ENCODE measurements at places on chromosomes 2 and 18.

DNA sequence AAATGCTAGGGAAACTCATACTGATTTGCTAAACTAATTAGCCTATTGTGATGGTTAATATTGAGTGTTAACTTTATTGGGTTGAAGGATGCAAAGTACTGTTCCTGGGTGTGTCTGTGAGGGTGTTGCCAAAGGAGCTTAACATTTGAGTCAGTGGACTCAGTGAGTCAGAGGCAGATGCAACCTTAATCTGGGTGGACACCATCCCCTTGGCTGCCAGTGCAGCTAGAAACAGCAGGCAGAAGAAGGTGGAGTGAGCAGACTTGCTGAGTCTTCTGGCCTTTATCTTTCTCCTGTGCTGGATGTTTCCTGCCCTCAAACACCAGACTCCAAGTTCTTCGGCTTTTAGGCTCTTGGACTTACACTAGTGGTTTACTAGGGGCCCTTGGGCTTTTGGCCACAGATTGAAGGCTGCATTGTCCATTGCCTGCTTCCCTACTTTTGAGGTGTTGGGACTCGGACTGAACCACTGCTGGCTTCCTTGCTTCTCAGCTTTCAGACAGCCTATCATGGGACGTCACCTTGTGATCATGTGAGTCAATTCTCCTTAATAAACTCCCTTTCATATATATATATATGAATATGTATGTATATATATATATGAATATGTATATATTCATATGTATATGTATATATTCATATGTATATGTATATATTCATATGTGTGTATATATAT lies 69.7 kb downstream of the RPRM start:
- H3K27me3 ChIP-seq, result no peaks in the 10 kb centered on the region
- H3K27ac ChIP-seq, result no peak overlapping the region
- H3K4me1 ChIP-seq, result no peaks in the 10 kb centered on the region
- no peak for DNase-seq
- H3K4me3 ChIP-seq, result no peak overlapping the region

DNA sequence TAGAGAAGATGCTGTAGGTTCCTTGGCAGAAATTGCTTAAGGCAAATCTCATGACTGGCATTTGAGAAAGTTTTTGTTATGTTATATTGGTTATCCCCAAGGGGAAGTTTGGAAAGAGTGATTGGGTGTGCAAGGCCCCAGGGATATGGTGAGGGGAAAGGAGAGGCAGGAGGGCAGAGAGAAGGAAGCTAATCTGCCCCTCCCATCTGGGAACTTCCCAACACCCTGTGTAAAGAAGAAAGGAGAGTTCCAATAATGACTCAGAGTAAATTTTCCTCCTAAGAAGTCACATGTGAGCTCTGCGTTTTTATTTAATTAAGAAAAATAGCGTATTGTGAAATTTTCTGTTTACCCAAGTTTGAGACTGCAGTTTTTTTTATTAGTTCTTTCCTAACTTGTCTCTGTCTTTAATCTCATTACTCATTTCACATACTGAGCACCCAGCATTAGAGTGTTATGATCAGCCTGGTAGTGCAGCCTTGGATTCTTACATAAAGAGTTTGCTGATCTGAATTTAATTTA lies 3.1 kb upstream of the KYNU start:
- H3K27ac ChIP-seq, result peak overlapping the region; percentile 95
- H3K36me3 ChIP-seq, result no peaks in the 10 kb centered on the region
- no peak overlapping the region for H3K4me3 ChIP-seq
- peak; percentile 78 for DNase-seq
- no peaks in the 10 kb centered on the region for H3K27me3 ChIP-seq

DNA sequence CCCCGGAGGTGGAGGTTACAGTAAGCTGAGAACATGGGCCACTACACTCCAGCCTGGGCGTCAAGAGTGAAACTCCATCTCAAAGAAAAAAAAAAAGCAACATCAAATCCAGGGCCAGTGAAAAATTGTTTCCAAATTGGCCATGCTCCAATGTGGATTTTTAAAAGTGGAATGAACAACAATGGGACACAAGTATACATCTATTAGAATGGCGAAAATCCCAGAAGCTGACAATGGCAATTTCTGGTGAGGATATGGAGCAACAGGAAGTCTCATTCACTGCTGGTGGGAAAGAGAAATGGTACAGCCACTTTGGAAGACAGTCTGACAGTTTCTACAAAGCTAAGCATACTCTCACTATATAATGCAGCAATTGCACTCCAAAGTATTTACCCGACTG lies 161.4 kb downstream of the UXS1 start:
- H3K27ac ChIP-seq, result no peak overlapping the region
- H3K4me3 ChIP-seq, result no peak overlapping the region
- peaks cover 6% of the 10 kb centered on the region for H3K4me1 ChIP-seq
- no peaks in the 10 kb centered on the region for H3K27me3 ChIP-seq

DNA sequence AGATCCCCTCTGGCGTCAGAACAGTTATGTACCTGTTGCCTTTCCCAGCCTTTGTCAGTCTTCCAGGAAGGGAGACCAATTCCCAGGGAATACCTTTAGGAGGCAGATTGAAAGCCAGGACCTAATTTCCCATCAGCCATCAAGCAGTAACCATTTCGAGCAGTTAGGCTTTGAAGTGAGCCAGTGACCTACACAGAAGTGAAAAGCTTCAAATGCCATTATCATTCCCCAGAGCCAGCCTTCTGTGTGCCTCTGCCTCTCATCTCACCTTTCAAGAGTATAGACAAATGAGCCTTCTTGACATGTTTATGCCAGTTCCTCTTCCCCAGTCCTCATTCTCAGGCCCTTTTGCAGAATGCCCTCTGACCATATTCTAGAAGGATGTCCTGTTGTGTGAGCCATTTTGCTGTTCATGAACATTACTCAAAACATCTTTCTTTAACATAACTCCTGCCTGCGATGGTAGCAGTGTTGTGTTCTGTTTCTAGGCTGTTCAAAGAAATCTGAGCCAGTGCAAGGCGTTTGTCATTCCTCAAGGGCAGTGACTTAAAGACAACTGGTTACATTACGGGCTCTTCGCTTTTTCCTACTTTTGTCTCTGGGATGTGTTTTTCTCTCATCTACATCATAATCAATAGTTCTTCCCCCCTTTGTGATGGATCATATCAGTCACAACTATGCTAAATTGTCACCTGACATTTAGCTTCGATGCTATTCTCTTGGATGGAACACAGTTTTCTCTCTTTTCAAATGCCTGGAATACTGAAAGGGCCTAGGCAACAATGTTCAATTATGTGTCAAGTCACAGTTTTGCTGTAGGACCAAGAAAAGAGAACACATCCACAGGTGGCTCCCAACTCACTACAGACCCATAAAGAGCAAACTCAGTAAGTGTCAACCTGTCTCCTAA lies 138.6 kb downstream of the ALK start:
- no peaks in the 10 kb centered on the region for H3K4me1 ChIP-seq
- H3K27ac ChIP-seq, result no peak overlapping the region
- no peak overlapping the region for H3K4me3 ChIP-seq
- no peaks in the 10 kb centered on the region for H3K27me3 ChIP-seq

DNA sequence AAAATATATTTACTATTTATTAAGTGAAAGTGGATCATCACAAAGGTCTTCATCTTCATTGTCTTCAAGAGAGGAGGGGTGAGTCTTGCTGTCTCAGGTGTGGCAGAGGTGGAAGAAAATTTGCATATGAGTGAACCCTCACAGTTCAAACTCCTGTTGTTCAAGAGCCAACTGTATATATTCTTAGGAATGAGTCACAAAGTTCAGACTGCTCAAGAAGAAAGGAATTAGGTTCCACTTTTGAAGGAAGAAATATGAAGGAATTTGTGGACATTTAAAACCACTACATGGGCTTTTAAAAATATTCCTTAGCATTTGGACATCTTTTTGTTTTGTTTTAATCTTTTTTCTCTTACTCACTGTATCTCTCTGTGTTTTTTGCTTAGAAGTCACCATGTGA lies 212.6 kb downstream of the INSIG2 start:
- H3K4me3 ChIP-seq, result no peak overlapping the region
- H3K27ac ChIP-seq, result no peak overlapping the region
- no peaks in the 10 kb centered on the region for H3K36me3 ChIP-seq
- no peaks in the 10 kb centered on the region for H3K27me3 ChIP-seq
- DNase-seq, result no peak

DNA sequence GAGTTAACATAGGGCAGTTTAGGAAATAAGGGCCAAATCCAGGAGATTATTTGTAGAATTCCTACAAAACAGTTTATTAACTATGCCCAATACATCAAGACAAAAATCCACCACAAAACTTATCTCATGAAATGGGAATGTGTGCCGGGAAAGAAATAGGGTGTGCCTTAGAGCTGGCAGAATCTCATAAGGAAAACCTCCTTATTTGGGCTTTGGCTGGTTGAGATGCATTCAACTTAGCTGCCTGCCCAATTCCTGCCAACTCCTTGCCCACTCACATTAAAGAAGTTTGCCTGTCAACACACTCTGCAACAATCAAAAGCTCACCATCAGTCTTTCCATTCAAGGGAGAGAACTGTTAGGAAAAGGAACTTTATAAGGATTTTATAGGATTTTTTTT lies 500.6 kb downstream of the SATB2 start:
- DNase-seq, result no peak
- H3K4me1 ChIP-seq, result no peaks in the 10 kb centered on the region
- H3K36me3 ChIP-seq, result no peaks in the 10 kb centered on the region
- no peaks in the 10 kb centered on the region for H3K27me3 ChIP-seq
- H3K4me3 ChIP-seq, result no peak overlapping the region

GRCh38 chr2:240453461-240454105 lies 18.1 kb downstream of the GPC1 start:
- H3K27ac ChIP-seq, result no peak overlapping the region
- H3K4me3 ChIP-seq, result peak overlapping the region; percentile 28
- H3K27me3 ChIP-seq, result no peaks in the 10 kb centered on the region
- peaks cover 2% of the 10 kb centered on the region for H3K36me3 ChIP-seq
- peaks cover 58% of the 10 kb centered on the region for H3K4me1 ChIP-seq

- no peaks in the 10 kb centered on the region for H3K4me1 ChIP-seq
- no peak overlapping the region for H3K4me3 ChIP-seq
- H3K36me3 ChIP-seq, result no peaks in the 10 kb centered on the region
- no peak overlapping the region for H3K27ac ChIP-seq
- H3K27me3 ChIP-seq, result no peaks in the 10 kb centered on the region
Observed at GRCh38 chr2:143282684-143283083, 153.5 kb downstream of the ARHGAP15 start.

DNA sequence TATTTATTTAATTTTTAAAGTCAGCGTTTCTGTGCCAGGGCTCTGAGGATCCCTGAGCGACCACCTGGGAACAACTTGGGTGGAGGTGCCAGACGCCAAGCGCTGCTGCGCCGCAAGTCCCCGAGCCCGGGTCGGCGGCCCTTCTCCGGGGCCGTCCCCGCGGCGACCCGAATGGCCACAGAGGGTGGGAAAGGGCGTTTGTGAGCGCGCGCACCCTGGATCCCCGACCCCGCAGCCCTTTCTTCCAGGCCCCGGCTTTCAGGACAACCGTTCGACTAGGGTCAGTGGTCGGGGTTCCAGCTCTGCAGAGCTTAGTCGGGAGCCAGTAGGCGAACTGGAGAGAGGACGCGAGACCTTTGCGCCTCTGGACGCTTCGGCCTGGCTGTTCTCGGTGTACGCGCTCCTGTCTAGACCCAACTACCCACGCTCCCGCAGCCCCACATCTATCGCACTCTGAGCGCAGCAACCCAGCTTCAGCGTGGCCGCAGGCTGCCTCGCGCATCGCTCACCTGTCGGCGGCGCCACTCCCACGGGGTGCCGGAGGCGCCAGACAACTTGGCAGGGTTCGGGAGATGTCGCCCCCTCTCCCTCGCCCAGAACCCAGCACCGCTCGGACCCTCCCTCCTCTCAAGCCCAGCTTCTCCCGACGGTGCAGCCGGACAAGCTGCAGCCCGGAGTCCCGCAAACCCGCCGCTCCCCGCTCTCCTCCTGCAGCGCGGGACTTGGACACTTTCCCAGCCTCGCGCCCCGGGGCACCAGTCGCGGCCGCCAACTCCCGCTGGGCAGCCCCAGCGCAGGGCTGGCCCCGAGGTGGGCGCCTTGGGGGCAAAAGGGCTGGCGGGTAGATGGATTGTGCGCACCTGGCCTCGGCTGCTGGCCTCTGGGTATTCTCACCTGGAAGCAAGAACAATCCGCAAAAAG lies 758 bp downstream of the LYPD1 start:
- peaks cover 12% of the 10 kb centered on the region for H3K4me1 ChIP-seq
- no peak for DNase-seq
- H3K27me3 ChIP-seq, result peaks cover 52% of the 10 kb centered on the region
- no peak overlapping the region for H3K27ac ChIP-seq
- H3K36me3 ChIP-seq, result no peaks in the 10 kb centered on the region

DNA sequence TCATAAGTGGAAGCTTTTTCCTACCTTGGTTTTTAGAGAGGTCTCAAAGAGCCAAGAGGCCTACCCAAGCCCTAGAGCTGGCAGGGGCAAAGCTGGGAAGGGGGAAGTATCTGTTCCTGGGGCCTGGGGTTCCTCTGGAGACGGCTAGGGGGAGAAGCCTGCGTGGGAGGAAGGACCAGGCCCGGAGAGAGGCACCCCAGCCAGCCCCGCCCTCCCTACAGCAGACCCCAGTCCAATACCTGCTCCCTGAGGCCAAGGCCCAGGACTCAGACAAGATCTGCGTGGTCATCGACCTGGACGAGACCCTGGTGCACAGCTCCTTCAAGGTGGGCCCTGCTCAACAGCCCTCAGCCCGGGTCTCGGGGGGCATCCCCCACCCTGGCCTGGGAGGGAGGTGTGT lies 2.2 kb downstream of the CTDSP1 start:
- H3K27me3 ChIP-seq, result no peaks in the 10 kb centered on the region
- peaks cover 34% of the 10 kb centered on the region for H3K36me3 ChIP-seq
- no peak for DNase-seq
- no peak overlapping the region for H3K4me3 ChIP-seq
- peaks cover 8% of the 10 kb centered on the region for H3K4me1 ChIP-seq
- peak overlapping the region; percentile 96 for H3K27ac ChIP-seq

DNA sequence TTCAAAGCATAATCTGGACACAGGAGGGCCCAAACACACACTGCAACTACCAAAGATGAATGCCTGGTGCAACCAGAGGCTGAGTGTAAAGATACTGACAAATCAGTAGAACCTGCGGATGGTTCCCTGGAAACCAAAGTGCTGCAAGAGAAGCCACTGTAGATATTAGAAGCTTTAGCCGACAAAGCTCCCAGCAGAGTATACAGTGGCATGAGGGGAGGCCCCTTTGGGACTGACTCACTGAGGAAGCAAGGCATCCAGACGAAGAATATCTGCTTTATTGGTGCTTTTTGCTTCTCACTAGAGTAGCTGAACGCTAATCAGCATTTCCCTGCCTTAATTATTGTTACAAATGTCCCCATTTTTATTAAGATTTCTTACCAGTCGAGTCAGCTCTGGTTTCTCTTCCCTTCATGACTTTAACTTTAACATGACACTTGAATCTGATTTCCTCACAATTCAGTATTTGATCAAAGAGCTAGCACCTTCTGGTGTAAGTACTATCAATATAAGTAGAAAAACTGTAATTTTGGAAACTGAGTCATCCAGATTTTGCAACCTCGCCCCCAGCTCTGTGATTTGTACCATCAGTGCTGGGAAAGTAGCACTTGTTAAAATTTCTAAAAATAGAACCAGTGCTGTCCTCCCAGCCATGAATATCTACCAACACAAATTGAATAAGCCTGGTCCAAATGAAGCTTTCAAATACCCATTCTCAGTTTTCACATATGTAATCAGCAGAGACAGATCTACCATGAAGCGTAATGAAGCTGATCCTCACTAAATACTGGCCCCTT lies 34.2 kb downstream of the FIGN start:
- no peaks in the 10 kb centered on the region for H3K4me1 ChIP-seq
- no peak overlapping the region for H3K27ac ChIP-seq
- DNase-seq, result no peak

All from RWPE2 (cell line).